ELR (cell line): ENCODE measurements at places on chromosomes 1 and 21.

DNA sequence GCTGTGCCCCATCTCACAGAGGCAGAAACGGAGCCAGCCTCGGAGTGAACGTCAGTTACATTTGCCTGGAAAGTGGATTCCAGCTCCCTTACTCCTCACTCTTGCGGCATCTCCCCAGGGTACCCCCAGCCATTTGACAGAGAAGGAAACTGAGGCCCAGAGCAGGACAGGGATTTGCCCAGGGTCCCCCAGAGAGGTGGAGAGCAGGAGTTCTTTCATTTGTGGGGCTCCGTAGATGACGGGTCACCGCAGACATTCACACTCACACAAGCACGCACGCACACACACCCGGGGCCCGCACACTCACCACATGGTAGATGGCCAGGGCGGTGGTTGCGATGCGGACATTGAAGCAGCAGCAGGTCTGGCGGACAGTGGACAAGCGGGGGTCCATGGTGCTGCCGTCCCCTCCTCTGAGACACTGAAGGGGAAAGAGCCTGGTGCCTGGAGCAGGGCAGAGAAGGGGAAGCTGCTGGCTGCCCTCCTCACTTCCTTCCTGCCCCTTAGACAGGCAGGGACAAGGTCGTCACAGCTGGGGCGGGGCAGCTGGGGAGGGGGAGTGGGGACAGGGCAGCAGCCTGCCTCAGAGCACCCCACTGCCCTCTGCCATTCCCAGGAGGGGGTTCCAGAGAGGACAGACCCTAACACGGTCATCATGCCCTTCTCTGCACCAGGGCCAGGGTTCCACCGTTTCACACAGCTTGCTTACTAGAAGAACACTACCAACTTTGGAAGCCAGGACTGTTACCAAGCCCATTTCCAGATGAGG, at the start of gene LAPTM5:
TSS of gene LAPTM5 (minus strand) at position 423 of the 769 bp plus-strand sequence. CDS start at position 394, 29 bp downstream.
- no peak for DNase-seq

GRCh38 chr1:193661385-193661784, 475.0 kb upstream of the B3GALT2 start:
- DNase-seq = no peak

DNA sequence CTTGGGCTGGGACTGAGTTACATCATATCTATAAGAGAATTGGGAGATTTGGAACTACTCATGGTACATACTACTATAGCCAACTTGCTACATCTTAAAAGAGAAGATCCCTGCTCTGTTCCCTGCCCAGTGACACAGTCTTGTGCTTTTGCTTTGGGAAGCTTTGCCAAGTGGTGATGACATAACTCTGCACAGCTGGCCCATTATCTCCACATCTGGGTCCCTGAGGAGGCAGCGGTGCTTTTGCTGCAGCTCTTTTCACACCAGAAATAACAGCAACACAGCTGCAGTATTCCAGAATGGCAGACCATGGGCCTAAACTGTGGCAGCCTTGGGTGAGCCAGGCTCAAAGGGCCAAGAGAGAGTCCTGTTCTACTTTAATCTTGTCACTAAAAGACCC, 296.0 kb downstream of the HHAT start:
- no peak for DNase-seq

DNA sequence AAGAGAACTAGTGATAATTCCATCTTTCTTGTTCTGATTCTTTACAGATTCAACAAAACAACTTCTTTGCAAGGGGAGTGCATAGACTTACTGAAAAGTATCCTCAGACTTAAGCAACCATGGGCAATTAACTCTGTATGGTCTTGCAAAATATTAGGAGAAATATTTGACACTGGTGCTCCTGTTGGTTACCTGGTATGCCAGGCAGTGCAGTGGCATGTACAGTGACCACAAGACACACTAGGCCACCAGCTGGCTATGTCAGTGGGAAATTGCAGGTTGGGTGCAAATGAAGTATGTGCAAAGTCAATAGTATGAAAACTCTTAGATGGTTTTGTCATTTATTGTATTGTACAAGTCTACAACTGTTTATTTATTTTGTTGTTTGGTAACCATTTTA, 34.5 kb downstream of the EPS15 start:
- DNase-seq = no peak

- no peak for DNase-seq
Observed at GRCh38 chr21:26559099-26559498, 14.0 kb downstream of the CYYR1 start.

DNA sequence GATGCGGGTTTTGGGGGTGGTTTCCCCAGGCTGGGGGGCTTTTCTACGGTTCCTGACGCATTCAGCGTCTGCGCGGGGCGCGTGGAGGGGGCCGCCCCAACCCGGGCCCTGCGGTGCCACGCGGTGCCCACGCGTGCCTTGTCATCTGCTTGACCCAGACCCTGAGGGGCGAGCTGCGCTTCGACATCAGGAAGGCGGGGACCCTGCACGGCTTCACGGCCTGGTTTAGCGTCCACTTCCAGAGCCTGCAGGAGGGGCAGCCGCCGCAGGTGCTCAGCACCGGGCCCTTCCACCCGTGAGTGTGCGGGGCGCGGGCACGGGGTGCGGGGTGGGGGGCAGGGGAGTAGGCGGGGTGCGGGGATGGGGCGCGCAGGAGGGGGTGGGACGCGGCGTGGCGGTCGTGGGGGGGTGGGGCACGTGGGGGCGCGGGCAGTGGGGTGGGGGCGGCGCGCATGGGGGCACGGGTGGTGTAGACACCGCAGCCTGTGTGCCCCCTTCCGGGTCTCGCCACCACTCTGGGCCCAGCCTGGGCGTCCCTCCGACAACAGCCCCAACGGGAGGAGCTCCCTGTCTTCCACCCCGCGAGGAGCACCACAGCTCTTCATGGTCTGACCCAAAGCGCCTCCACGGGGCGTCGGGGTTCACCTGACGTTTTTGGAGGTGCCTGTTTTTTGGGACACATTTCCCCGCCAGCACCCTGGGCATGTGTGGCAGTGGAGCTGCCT, 26.3 kb downstream of the PRMT2 start:
- no peak for DNase-seq

DNA sequence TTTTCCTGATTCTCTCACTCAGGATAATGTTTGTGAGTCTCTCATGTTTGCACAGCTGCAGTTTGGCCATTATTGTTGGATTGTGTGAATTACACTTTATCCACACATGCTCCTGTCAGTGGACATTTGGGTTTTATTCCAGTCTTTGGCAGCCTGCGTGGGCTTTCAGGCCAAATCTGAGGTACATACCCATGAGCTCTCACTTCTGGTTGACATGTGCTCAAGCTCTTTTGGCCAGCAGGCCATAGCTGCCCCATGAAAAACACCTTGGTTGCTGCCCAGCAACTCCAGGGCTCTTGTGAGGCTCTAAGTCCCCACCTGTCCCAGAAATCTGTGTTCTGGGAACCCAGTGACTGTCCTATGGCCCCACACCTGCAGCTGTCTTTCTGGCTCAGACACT, 124.5 kb upstream of the GALNT2 start:
- DNase-seq = no peak

- DNase-seq = peak; percentile 74
Observed at GRCh38 chr1:185144233-185144632, 12.5 kb downstream of the TRMT1L start.

- no peak for DNase-seq
Observed at GRCh38 chr21:37430184-37430821, 63.7 kb downstream of the DYRK1A start.
